ENCODE measurements at places on chromosomes 5 and 9.

GRCh38 chr9:92438900-92439526, 14.7 kb upstream of the OMD start:
- DNase-seq: no peak

DNA sequence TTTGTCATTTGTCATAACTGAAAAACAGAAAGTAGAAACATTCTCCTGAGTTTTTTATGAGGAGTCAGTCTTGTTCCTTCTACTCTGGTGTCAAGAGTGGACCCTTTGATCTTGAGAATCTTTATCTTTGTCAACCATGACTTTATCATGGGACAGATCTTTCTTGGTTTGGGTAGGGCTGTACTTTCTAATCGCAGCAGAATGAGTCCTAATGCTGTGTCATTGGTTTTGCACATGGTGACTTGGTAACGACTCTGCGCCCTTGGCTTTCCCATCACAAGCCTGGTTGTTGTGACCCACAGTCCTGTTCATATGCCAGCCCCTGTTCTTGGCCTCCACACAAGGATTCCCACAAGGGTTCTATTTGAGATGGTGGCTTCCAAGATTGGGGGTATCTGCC, 45.6 kb downstream of the AOPEP start:
- no peak for DNase-seq

DNA sequence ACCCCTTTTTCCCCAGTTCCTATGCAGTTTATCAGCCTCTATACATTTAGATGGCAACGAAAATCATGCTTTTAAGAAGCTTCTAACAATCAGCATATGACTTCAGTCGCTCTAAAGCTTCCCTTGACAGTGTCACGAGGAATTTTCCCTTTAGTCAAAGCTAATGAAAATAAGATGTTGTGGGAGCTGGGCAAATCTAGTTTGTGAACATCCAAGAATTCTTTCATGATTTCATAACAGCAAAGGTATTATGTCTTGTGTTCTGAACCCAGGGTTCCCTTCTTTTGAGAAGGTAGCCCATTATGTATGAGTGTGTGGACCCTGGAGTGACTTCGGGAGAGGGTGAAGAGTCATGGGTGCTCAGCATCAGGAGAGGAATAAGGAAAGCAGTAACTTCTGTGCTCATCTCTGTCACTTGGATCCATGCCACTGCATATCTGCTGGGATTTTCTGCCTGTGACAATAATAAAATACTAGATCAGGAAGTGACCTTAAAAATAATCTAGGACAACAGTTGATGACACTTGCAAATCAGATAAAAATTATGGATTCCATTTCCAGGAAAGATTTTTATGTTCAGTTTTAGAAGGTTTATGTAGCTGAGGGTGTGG, 102.4 kb downstream of the PCSK1 start:
- DNase-seq: no peak

DNA sequence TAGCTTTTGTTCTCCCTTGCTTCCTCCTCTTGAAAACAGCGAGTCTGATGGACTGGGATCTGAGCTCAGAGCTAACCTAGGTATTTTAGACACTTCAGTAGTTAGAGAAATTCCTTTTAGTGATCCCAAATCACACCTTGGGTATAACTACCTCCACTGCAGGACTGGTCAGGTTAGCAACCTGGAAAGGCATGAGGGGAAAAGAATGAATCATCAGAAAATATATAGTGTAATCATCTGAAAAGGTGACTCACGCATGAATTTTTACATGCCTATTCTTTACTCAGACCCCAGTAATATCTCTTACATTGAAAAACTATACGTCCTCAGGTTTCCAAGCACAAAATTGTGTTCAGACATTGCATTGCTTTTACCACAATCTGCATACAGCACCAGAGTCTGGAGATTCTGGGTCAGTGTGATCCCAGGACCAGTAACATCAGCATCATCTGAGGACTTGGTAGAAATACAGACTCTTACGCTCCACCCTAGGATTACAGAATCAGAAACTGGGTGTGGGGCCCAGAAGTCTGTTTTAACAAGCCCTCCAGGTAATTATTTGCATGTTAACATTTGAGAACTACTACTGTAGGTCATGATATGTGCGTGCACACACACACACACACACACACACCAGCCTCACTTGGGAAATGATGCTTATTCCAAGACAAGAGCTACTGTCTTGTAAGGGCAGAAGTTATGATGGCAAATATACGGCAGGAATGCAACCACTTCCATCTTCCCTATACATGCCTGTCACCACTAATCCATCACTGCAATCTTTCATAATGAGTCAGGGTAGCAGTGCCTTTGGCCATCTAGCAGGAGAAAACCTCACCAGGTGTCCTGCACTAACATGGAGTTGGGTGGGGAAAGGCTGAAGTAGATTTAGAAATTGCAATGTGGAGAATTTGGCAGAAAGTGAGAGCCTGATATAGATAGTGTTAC, 271.6 kb upstream of the MAP3K1 start:
- DNase-seq: no peak

DNA sequence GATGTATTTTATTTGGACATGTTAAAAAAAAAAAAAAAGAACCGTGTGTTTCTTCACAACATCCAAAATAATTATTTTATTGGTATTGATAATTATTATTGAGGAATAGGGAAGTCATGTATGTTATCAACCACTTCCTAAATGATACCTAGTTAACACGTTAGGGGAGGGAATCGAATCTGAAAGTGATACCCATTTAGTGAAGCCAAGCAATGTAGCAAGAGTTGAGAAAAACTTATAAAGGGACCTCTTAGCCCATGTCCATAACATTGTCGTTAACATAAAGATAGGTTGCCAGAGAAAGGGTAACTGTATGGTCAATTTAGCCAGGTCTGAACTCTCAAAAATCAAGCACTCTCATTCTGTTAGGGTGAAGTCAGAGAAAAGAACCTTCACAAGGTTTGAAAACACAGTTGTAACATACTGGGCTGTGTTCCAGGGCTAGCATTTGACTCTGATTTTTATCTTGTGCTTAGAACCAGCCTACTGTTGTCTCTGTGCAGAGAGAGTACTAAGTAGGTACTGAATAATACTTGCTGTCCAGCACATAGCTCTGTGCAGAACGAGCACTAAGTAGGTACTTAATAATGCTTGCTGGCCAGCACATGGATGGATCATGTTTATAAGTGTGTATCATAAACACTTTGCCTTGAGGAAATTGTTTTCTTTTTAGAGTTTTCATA, 60.4 kb downstream of the GHR start:
- no peak for DNase-seq

GRCh38 chr5:5165541-5166002, 25.4 kb downstream of the ADAMTS16 start:
- DNase-seq: no peak

DNA sequence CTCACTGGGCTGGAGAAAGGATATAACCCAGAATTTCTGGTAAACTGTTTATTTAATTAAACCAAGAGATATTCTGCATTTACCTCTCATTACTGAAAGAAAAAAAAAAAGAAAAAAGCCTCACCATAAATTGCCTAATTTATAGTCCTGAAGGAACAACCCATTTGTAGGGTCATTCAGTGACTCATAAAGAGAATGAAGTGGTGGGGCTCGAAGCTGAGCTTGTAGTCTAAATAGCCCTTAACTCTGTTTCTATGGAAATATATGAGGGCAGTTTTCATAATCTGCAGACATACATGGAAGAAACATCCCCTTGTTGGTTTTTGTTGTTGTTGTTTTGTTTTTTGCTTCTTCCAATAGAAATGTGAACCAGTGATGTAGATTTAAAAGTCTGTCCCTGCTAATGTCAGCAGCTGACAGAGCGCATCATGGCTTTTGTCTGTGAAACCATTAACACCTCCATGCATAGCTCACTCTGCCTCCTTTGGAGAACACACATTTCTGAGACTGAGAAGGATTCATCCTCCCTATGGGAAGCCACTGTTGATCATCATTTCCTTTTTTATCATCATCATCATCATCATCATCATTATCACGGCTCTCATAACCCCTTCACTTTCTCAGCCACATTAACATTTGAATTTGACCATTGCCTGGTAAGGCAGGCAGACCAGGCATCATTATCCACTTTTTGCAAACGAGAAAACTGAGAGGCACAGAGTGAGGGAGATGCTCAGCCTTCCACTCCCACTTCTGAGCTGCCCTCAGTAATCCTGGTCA, 67.9 kb upstream of the SAP30L start:
- no peak for DNase-seq

DNA sequence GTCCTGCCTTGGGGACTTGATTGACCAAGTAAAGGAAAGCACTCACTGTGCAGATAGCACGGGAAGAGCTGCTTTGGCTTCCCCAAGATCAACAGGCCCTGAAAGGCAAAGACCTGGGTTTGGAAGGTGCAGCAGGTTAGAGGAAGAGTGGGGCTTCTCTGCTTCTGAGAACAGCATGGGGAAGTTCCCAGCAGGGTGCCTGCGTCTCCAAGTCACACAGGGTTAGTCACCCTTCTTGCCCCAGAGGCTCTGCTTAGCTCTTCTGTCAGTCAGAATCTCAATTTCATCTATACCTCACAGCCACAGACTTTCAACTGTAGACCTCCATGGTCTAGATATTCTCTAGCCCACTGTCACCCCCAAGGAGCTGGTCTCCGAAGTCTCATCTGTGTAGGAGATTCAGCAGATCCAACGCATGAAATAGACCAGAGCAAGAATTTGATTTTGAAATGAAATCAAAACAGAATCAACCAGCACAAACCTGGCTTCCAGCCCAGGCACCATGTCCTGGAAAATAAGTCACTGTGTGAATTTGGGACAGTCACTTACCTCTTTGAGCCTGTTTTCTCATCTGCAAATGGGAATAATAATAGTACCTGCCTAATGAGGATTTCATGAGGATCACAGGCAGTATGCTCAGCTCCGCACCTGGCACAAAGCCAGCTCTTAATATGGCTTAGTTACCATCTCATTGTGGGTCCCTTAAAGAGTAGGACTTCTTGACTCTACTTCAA, 64.0 kb downstream of the SFXN1 start:
- DNase-seq: no peak

DNA sequence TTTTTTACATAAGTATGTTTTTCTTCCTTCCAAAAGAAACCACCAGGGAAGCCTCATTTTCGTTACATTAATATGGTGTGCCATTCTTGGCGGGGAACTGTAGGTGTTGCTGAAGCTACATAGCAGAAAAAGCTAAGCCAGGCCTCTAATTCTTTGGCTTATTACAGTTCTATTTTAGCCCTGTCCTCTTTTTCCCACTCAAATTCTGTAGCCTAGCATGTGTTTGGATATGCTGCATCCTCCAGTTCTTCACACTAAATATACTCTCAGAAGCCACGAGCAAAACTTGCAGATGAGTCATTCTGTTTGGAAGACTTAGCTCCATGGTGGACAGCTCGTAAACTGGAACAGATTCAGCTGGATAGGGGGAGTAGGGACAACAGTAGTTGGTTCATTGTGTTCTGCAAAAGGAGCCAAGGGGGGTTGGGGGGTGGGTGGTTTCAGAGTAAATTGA, 369.4 kb downstream of the TMEM161B start:
- DNase-seq: no peak

GRCh38 chr5:115413651-115414050, 117.2 kb upstream of the CCDC112 start:
- no peak for DNase-seq

DNA sequence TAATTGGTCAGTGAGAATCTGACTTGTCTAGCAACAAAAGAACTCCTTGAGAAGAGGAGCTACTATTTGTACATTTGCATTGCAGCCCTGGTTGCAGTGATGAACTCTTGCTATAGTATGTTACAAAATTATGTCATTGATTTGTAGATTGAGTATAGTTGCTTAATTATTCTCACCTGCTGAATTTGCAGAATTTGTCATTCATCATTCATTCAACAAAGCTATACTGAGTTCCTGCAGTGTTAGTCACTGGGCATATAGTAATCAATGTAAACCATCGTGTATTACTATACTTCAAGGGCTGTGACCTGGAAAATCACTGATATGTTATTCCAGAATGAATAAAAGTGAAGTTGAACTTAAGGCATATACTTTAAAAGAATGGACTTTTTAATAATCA, 50.1 kb downstream of the SLC1A3 start:
- DNase-seq: no peak

- DNase-seq: no peak
Observed at GRCh38 chr9:104890433-104890770, 37.6 kb downstream of the ABCA1 start.

- DNase-seq: no peak
Observed at GRCh38 chr5:111967463-111967862, 210.5 kb upstream of the NREP start.

DNA sequence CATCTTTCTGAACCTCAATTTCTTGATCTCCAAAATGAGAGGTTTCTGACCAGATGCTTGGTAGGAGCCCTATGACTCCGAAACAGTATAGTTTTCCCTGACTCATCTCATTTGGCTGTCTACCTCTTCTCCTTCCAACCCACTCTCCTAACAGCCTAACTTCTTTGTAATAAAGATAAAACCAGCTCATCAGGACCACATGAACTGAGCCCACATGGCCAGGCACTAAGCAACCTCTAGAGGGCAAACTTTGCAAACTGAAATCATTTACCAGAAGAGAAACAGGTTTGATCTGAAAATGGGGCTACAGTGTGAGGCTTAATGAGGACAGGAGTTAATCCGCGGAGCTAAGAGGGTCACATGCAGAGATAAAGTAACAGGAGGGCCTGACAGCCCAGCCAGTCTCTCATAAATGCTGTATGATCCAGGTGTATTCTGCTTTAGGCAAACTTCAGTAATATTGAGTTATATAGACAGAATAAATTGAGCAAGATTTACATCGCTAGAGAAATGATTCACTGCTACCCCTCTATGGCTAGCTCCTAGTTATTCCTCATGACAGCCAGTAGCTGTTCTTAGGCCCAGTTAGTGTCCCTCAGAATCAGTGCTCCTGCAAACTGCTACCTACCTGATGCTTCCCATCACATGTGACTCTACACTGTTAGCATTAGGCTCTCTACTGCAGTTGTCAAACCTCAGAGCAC, 64.6 kb downstream of the ABCA1 start:
- peak; percentile 5 for DNase-seq

DNA sequence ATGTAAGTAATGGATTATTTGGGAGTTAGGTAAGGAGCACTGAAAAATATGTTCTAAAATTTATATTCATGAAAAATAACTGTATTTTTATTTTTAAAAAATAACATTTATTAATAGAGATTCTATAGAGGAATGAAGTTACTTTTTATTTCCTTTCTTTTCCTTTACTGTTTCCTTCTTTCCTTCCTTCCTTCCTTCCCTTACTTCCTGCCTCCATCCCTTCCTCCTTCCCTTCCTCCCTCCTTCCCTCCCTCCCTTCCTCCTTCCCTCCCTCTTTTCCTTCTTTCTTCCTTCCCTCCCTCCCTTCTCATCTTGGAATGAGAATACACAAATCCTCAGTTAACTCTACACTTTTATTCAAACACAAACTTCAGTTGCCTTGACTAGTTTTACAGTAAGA, 560.1 kb downstream of the RAB3C start:
- DNase-seq: no peak

DNA sequence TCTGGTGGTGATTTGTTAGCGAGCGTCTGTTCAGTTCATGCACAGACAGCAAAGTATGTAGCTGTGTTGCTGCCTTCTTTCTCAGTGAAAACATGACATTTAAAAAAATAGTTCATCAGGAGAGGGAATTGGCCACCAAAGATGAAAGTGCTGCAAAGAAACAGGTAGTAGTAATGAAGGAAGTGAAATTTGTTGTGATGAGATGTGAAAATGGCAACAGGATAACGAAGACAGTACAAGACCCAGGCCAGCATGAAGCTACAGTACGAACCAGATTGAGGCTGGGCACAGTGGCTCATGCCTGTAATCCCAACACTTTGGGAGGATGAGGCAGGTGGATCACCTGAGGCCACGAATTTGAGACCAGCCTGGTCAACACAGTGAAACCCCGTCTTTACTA, 136.0 kb downstream of the SMARCA2 start:
- DNase-seq: no peak

GRCh38 chr9:92607088-92607487, 62.8 kb downstream of the IPPK start:
- no peak for DNase-seq

- DNase-seq: no peak
Observed at GRCh38 chr9:135334953-135335460, 144.6 kb upstream of the PPP1R26 start.
